Stimulated activated CD4-positive, alpha-beta T cell treated with anti-CD3 and anti-CD28 coated beads, TNF-alpha, amount 100 ng/mL, for 48 hours (primary cell): ENCODE measurements at places on chromosomes 12 and 14.

DNA sequence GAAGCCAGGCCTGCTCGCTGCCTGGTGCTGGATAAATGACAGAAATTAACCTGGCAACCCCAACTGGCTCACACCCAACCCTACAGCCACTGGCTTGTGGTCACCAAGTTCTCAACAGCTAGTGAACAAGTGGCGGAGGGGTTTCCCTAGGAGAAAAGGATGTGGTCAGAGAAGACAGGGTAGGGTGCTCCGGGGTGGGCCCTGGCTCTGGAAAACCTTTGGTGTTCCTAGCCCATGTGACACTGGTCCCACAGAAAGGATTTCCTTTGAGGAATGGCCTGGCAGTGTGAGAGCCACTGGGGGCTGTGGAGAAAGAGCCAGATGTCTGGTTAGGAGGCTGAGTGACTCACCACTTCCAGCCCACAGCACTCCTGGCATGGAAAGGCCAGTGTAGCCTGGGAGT lies 8.7 kb downstream of the SYNE3 start:
- no peak for DNase-seq

GRCh38 chr12:42807766-42808165 lies 218.2 kb upstream of the PRICKLE1 start:
- no peak for DNase-seq

GRCh38 chr12:130803702-130804101 lies 35.3 kb downstream of the STX2 start:
- no peak for DNase-seq

- DNase-seq, result no peak
These were observed 3.5 kb downstream of the SLC7A7 start for GRCh38 chr14:22811722-22812121.

GRCh38 chr14:23195552-23196101 lies 12.2 kb upstream of the SLC7A8 start:
- DNase-seq, result no peak

GRCh38 chr14:62776300-62776699 lies 269.0 kb downstream of the KCNH5 start:
- no peak for DNase-seq

GRCh38 chr12:1171657-1172408 lies 180.8 kb downstream of the ERC1 start:
- DNase-seq, result no peak

- DNase-seq, result peak; percentile 63
These were observed 11.3 kb upstream of the SLC38A2 start for GRCh38 chr12:46383654-46384450.

DNA sequence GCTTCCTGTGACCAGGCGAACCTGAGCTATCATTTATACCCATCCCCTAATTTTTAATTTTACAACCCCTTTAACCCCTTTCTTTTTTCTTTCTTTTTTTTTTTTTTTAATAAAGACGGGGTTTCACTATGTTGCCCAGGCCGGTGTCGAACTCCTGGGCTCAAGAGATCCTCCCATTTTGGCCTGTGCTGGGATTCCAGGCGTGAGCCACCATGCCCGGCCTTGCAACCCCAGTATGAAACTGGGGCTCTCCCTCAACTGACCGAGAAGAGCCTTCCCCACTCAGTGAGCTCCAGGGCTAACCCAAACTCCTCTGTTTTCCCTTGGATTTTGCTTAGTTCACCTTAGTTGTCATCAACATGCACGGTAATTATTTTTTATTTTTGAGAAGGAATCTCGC lies 992 bp downstream of the CPSF2 start:
- no peak for DNase-seq

GRCh38 chr12:121222847-121223246 lies 12.9 kb downstream of the P2RX4 start:
- no peak for DNase-seq

- no peak for DNase-seq
These were observed 1244.4 kb upstream of the SEL1L start for GRCh38 chr14:82778008-82778590.

DNA sequence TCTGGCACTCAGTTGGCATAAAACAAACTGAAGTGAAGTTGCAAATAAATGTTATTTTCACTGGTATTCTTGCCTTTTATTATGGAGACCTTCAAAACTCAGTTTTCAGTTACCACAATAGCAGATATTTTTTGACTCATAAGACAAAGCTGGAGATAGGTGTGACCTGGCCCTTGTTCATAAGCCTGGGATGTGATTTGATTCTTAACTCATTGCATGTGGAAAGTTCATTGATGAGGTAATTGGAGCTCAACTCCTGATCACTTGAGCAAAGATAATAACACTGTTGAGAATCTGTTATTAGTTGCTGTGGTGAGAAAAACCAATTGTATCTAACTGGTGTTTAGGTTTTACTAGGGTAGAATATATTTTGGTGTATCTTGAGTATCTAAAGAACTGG lies 105.1 kb downstream of the AEBP2 start:
- no peak for DNase-seq

- DNase-seq, result no peak
These were observed 8.8 kb upstream of the DDHD1 start for GRCh38 chr14:53161758-53162435.

- no peak for DNase-seq
These were observed 49.7 kb downstream of the KIF21A start for GRCh38 chr12:39393179-39393578.

DNA sequence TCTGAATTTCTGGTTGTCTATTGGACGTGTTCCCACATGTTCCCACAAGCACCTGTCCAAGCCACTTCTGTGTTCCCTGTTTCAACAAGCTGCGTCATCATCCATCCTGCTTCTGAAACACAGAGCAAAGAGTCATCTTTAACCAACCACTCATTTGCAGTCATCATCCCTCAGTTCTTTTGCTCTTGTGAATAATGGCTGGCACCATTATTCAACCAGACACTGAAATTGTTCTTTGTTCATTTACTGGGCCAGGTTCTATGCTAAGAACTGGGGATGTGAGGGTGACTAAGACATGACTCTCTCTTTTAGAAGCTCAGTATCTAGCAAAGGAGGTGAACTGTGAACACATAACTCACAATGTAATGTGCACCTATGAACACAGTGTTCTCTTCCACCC lies 40.7 kb upstream of the ANO4 start:
- no peak for DNase-seq

GRCh38 chr12:95789126-95790032 lies 1.2 kb downstream of the NTN4 start:
- no peak for DNase-seq

DNA sequence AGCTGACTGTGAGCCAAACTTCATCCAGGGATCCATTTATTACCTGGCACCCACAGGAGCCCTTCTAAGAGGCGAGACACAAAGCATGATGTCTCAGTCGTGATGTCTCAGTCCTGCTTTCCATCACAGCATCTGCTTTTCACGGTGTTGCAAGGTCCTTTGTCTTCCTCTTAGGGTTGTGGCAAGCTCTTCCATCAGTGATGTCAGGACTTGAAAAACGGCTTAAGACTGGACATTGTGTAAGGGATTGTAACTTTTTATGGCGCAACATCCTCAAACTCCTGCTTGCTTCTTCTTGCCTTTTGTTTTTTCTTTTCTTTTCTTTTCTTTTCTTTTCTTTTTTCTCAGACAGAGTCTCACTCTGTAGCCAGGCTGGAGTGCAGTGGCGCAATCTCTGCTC lies 586.5 kb upstream of the TMEM132C start:
- DNase-seq, result no peak

GRCh38 chr14:76863724-76864407 lies 37.7 kb downstream of the LRRC74A start:
- DNase-seq, result no peak

- no peak for DNase-seq
These were observed 16.6 kb downstream of the ACTR10 start for GRCh38 chr14:58216544-58216943.

GRCh38 chr12:79936670-79937069 lies 1.8 kb upstream of the PPP1R12A start:
- DNase-seq, result no peak

DNA sequence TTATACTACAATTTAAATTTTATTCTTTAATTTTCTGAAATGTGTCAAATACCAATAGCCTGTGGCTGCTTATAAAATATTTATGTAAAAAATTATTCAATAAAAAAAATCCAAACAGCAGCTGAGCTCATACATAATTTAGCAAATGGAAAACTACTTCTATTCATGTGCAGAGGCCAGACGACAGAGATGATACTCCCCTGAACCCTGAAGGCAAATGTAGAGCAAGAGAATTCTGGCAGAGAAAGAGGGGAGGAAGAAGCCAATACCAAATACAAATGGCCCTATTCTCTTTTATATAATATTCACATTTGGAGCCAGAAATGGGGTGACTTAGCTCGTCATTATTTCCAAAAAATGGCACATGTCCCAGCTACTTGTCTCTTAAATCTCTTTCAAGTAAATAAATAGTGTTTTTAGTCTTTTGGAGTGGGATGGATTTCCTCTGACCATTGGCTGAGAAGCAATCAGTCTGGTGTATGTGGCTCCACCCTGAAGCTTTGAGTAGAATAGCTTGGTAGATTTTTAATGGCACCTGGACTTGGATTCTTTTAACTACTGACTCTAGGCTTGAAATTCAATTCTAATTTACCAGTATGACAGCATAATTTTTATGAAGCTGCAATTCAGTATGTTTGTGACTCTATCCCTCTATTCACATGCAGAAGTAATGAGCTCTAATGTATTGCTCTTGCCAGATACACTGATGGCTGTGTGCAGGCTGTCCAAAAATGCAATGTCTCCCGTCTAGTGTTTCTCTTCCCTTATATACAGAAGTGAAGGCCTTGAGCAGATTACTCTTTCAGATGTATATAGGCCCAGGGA lies 113.4 kb upstream of the SCAF11 start:
- DNase-seq, result no peak

GRCh38 chr12:29429999-29430715 lies 49.2 kb upstream of the ERGIC2 start:
- DNase-seq, result no peak

- DNase-seq, result no peak
These were observed 1.1 kb downstream of the RIMKLB start for GRCh38 chr12:8698879-8699278.
